ENCODE measurements at places on chromosomes 4 and X.

GRCh38 chrX:4670606-4671005 is 957.2 kb upstream of the PRKX start:
- DNase-seq = no peak

- DNase-seq = no peak
Measured at GRCh38 chrX:11478911-11479310, 185.7 kb downstream of the AMELX start.

- no peak for DNase-seq
Measured at GRCh38 chrX:130179170-130179569, 7.4 kb downstream of the RAB33A start.

GRCh38 chrX:138788771-138789170 is 77.3 kb upstream of the FGF13 start:
- no peak for DNase-seq

DNA sequence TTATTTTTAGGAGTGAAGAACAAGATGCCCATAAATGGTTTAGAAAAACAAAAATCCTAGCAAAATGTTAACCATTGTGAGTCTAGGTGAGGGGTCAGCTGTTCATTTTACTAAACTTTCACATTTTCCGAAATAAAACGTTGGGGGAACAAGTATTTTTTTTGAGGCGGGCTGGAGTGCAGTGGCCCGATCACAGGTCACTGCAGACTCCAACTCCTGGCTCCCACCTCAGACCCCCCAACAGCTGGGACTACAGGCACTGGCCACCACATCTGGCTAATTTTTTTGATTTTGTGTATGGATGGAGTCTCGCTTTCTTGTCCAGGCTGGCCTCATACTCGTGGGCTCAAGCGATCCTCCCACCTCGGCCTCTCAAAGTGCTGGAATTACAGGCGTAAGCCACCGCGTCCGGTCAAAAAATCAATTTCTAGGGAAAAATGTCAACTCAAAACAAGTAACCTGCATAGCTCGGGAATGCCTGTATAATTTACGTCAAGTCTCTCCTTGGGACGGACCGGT is 742 bp upstream of the TAF1 start:
- DNase-seq = no peak
